Activated T-helper 17 cell treated with anti-CD3 and anti-CD28 coated beads, Interleukin-2, amount 50 U/mL, for 72 hours (primary cell): ENCODE measurements at places on chromosomes 5 and 9. TPM values are rescaled to one million over a fixed set of nuclear protein-coding genes. Genes with fewer than 3 reads are reported as not detected.
A peak's percentile ranks its signal among the peaks of the same experiment; 100 is the strongest.

DNA sequence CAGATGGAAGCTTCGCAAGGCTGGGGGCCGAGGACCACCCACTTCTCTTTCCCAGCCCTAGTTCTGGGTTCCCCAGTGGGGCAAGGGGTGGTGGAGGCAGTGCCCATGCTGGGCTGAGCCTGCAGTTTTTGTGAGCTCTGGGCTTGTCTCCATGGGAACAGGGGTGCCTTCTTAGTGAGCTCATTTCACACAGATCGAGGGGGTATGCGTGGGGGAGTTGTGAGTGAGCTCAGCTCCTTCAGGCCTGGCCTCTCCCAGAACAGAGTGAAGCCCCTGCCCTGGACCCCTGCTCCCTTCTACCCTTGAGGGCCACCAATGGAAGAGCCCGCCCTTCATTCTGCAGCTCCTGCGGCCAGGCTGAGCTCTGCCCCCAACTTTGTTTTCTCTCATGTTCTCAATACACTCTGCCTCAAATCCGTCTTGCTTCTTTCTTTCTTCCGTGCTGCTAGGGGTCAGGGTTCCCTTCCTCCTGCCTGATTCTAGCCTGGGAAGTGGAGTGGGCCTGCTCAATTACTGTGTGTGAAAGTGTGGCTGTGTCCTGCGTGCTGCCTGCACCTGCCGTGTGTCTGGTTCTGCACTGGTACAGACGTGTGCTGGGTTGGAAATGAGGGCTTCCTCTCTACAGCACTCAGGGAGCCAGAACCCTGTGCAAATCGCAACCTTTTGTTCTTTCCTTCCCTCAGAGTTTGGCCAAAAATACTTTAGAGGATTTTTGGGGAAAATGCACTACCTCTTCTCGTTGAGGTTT is 9.0 kb upstream of the MYOZ3 start:
- ATAC-seq = no peak

Gene PPWD1
- 54.0 TPM for total RNA-seq

Gene HACD4
- total RNA-seq = 2.9 TPM

DNA sequence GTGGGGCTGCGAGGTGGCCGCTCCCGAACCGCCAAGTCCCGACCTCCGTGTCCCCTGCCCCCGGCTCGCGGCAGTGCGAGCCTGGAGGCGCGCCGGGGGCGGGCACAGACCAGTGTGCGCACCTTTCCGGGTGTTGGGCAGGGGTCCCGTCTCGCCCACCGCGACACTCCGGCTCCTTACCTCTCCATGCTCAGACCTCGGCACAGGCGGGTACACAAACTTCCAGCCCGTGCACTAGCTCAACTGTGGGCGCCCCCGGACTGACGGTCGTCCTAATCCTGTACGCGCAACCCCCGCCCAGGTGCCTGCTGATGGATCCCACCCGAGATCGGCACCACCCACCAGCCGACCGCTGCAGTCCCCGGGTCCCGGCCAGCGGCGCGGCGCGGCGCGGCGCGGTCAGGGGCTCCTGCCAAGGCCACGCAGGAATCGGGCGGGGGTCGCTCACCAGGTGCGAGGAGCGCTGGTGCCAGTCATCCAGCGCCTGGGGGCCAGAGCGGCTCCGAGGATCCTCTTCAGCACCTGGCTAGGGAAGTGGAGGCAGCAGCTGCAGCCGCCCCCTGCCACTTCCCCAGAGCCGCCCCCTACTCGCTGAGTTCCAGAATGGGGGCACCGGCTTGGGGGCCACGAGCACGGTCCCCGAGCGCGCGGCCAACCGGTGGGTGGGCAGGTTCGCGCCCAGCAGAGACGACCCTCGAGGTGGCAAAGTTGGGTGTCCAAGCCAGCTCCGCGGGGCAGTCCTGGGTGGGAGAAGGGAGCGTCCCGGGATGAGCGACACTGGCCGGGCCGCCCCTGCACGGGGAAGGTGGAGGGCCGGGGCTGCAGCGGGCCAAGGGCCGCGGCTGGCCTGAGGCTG is 511 bp downstream of the SEMA5A start:
- ATAC-seq = no peak

DNA sequence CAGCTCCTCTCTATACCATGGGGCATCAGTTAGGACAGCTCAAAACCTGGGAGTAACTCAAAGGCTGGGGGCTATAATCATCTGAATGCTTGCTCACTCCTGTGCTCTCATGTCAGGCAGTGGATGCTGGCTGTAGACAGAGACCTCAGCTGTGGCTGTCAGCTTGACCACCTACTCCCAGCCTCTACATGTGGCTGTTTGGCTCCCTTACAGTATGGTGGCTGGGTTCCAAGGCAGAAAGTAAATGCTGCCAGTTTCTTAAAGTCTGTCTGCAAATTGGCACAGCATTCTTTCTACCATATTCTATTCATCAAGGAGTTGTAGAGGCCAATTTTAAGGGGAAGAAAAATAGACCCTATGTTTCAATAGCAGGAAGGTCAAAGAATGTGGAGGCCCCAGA is 66.9 kb downstream of the TMC1 start:
- ATAC-seq = no peak

- ATAC-seq = no peak
Measured at GRCh38 chr9:127173063-127173462, 50.6 kb upstream of the ANGPTL2 start.

DNA sequence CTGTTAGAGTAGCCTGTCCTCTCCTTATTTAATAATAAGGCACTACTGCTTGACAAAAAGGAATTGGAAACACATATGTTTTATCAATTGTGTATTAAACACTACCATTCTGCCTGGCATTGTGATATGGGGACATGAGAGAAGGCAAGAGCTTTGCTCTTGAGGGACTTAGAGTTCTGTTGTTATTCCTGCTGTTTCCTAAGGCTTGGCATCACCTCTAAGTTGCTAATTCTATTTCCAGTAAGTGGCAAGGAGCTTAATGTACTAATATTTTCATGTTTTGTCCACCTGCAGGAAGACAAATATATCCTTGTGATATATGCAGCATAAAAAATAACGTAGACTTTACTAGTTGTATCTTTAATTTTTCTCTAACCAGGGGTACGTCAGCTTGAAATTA is 12.6 kb downstream of the HMGCR start:
- ATAC-seq = no peak

Gene PDE8B
- not detected for total RNA-seq

GRCh38 chr5:142322747-142323479 is 1.9 kb downstream of the SPRY4 start:
- no peak for ATAC-seq

GRCh38 chr5:174733091-174733690 is 8.8 kb downstream of the MSX2 start:
- ATAC-seq = no peak

DNA sequence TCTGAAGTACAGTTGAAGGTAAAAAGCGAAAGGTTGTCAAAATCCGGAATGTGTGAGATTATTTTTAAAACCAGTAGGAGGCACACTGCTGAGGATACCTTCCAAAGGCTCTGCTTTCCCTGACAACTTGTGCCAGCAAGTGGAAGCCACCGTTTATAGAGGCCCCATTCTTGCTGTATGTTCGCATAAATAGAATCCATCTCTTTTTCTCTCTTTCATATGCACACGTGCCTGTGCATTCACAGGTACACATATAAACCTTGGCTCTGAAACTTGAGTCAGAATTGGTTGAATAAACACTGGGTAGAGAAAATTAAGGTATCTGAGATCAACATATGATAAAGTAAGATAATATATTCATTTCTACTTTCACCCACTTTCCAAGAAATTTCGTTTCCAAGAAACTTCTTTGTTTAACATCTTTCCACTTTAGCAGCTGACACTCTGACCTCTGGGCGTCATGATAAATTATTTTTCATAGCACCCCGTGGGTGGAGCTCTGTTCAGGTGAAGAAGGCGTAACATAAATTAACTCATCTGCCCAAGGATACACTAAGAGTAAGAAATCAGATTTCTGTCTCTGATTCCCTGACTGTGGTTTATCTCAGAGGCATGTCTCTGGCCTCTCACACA is 63.7 kb upstream of the RICTOR start:
- peak; percentile 81 for ATAC-seq

GRCh38 chr5:176183321-176184074 is 54.7 kb upstream of the SIMC1 start:
- no peak for ATAC-seq
